ENCODE measurements at places on chromosomes 3 and 15.

DNA sequence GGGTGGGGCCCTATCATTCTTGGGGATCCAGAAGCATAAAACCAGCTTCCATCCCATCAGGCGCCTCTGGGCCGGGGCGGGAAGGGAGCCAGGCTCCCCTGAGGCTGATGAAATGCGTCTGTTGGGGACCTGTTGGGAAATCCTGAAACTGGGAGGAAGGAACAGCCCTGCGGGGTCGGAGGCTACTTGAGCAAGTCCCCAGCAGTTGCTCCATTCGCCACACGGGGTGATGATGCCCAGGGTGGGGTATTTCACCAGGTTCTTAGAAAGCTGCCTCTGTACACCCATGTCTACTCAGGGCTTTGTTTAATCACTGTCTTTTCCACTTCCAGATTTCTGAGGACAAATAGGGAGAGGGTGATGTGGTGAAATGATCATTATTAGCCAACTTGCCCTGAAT is 25.4 kb upstream of the TSEN2 start:
- DNase-seq: no peak

DNA sequence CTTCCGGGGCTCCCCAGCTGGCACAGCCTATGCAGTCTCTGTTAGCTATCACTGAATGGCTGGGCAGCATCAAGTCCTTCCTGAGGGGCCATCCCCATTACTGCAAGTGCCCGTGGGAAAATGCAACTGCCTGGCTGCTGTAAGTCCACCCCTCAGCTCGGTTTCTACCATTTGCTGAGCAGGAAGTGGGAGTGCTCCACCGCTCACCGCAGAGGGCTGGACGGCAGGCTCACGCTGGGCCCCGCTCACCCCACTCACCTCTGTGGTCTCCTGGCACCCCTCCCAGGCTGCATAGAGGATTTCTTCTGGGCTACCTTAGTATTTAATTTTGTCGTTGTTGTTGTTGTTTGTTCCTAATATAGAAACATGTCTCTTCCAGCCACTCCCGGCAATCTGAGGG is 270.2 kb downstream of the PLCL2 start:
- no peak for DNase-seq

DNA sequence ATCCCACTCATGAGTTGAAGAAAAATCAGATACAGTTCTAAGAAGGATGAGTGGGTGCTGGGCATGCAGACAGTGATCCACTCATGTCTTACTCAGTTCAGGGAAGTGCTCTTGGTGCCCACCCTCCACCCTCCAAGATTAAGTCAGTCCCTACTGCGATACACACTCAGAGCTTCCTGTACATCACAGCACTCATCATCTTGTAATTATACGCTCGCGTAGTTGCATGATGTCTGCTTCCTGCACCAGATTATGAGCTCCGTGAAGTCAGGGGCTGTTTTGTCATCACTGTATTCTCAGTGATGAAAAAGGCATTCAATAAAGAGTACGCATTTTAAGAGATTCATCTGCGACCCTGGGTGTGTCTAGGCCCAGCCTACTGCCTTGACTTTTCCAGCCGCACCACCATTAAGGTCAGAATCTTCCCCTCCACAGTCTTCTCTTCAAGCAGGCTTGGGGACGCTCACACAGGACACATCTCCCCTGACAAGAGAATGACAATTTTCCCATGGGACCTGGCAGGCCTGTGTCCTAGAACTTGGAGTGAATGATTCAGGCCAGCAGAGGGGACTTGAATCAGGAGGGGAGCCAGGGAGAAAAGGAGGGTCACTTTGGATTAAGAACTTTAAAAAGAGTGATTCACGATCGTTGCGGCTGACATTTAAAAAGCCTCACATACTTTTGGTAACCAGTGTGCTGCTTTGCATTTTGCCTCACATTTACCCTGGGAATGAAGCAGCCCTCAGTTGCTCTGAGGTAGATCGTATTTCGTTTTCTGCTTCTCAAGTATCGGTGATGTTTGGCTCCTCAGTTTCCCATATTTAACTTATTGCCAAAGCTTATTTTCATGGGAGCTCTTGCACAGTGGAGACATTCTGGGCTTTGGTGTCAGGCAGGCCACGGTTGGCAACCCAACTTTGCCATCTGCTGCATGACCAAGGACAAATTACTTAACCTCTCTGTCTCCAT is 7.9 kb upstream of the PDE8A start:
- no peak for DNase-seq

GRCh38 chr3:160170409-160171370 is 54.5 kb upstream of the C3orf80 start:
- DNase-seq: no peak

- no peak for DNase-seq
Measured at GRCh38 chr3:142615171-142615570, 19.0 kb downstream of the PLS1 start.

- no peak for DNase-seq
Measured at GRCh38 chr3:78878011-78878410, 889.8 kb downstream of the ROBO1 start.

- DNase-seq: no peak
Measured at GRCh38 chr15:94040541-94041248, 190.7 kb upstream of the MCTP2 start.

- no peak for DNase-seq
Measured at GRCh38 chr3:156602424-156602823, 47.5 kb upstream of the SSR3 start.

DNA sequence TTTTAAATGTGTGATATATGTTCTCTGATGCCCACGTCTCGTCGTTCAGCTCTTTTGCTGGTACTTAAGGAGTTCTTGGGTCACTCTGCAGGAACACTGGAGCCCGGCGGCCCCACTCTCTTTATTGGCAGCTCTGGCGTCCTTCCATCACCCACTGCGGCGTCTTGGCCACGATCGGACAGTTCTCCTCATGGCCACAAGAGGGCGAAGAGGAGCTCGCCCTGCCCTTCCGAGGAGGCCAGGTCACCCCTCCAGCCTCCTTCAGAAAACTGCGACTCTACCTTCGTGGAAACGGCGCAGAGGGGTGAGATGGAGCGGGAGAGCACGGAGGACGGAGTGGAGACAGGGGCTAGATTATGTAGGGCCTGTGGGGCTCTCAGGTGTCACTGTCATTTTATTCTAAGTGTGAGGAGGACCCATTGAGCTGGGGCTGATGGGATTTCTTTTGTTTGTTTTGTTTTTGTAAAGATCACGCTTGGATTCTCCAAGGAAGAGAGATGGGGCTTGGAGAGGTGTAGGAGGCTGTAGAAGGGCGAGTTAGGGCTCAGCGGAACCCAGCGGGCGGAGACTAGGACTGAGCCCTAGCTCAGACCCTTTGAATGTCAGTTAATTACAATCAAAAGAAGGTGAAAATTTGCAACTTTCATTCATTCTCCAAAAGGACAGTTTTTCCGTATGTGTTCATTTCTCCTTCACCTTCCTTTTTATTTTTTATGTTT is 28.0 kb upstream of the GABRA5 start:
- no peak for DNase-seq

- DNase-seq: no peak
Measured at GRCh38 chr15:62093809-62094208, 27.0 kb downstream of the C2CD4A start.

DNA sequence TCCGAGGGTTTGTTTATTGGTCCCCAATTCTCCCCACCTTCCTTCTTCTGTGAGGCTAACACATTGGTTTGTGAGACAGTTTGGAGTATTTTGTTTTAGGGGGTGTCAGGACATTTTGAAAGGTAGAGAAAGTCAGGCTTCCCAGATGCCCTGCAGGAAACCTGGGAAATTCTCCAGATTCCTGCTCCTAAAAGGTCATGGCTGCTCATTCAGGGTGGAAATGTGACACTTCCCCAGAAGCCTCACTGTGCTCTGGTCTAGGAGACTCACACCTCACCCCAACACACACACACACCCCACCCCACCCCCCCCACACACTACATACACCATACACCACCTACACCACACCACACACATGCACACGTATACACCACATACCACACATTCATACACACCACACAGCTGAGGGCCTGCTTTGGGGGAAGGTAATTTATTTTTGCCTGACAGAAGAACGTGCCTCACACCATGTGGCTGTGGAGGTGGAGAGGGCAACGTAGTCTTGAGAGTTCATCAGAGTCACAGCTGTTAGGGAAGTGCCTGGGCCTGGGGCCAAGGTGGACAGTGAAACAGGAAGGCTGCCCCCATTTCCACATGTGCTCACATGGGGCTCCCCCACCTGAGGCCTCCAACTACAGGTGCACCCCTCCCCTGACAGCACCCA is 40.4 kb upstream of the LIMD1 start:
- no peak for DNase-seq

GRCh38 chr15:62932436-62932835 is 110.1 kb upstream of the TPM1 start:
- DNase-seq: no peak

DNA sequence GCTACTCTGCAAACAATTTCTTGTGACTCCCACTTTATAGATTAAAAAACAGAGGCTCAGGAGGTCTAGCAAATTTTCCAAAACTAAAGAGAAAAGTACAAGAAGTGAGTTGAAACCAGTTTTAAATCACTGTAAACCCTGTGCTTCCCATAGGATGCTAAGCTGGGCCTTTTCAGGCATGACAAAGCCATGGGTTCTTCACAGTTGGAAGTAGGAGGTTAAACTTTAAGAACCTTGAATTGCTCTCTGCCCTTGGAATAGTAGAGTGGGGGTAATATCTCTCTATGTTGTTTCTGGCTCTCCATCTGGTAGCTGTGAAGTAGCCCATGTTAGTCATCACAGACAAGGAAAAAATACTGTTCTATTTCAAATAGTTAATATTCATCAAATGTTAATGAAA is 193.6 kb upstream of the SATB1 start:
- no peak for DNase-seq

DNA sequence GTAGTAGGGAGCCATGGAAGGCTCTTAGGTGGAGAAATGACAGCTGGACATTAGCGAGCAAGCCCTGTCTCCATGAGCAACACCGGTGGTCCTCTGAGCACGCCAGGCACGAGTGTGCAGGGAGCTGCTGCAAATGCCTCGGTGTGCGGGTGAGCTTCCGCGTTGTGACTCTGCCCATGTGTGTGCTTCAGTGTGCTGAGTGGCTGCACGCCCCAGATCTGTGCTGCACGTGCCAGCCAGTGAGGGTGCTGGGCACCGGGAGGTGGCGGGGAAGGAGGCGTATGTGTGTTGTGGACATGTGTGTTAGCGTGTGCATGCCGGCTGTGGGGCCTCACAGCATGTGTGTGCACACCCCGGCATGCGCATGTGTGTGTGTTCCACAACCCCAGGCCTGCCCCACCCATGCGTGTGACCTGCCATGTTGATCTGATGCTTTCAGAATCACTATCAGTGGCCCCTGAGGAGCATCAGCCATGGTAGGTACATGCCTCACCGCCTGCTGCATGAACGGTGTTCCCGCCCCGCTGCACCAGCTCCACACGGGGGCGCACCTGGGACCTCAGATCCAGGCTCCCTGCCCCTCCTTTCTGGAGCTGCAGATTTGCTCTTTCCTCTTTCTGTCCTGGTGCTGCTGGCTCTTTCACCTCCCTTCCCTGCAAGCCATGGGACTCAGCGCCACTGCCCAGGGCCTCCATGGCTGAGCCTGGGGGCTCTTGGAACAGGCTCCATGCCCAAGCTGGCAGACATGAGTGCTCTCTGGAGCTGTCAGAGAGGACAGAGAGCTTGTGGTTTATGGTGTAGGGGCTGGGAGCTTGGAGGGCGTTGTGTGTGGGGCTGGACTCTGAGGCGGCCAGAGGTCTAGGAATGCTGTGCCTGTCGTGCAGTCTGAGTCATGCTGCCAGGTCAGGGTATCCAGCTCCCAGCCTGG is 169.4 kb downstream of the TBC1D2B start:
- no peak for DNase-seq

- no peak for DNase-seq
Measured at GRCh38 chr15:62771234-62771633, 271.3 kb upstream of the TPM1 start.

- DNase-seq: no peak
Measured at GRCh38 chr15:98727115-98728040, 79.0 kb downstream of the IGF1R start.

DNA sequence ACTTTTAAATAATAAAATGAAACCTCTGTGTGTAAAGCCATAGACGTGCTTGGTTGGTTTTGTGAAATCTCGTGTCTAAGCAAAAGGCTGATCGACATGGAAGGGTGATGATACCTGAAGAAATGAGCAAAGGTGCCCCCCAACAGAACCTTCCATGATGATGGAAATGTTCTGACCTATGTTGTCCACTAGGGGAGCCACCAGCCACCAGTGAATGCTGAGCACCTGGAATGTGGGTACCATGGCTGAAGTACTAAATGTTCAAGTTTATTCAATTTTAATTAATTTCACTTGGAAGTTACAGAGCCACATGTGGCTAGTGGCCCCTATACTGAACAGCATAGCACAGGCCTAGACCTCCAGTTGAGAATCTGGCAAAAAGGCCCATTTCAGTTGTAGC is 158.8 kb downstream of the POLR2M start:
- DNase-seq: no peak

DNA sequence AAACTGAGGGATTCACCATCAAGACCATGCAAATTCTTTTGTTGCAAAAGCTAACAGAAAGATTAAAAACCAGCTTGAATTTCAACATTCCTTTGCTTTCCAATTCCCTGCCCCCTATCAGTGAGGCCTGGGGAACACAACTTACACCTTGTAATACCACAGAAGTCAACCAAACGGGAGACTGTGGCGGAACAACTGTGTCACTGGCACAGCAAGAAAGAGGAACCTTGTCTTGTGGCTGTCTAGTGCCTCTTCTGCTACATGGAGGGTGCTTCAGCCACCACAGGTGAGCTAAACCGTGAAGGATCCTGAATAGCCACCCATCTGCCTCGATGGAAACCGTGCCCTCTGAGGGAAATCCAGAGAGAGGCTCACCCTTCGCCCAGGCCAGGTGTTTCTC is 11.4 kb downstream of the CCDC12 start:
- DNase-seq: no peak

- no peak for DNase-seq
Measured at GRCh38 chr15:39354189-39354588, 226.7 kb upstream of the THBS1 start.

DNA sequence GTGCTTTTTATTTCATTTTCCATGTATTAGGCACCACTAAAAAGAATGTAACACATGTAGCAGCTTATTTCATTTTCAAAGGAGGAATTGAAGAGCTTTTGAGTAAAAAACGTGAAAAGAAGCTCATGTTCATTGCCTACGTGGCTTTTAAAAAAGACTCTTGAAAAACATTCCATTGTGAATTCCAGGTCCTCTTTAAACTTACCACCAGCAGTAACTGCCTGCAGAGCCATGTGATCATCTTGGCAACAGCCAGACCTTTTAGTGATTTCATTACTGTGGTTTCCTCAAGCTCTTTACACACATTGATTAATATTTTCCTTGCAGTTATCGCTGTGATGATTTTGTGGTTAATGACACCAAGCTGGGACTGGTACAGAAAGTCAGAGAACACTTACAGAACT is 43.8 kb upstream of the FBXL22 start:
- no peak for DNase-seq

DNA sequence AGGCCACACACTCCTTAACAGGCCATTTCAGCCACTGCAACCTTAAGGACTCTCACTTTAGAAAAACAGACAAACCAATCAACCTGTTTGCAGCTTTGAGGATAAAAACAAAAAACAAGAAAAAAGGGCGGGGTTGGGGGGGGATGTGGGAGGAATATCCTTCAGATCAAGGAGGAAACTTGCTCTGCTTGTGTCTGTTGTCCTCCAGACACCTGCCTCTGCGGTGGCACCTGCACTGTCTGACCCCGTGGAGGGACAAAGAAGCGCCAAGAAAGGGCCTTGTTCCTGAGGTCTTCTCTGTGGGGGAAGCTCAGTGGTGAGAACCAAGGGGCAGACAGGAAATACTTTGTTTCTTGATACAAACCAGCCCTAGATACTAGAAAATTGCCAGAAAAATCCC is 70.5 kb downstream of the POLR2M start:
- no peak for DNase-seq

GRCh38 chr3:130948001-130948773 is 54.3 kb downstream of the ATP2C1 start:
- no peak for DNase-seq

GRCh38 chr3:97232393-97233034 is 418.1 kb downstream of the EPHA6 start:
- DNase-seq: no peak
